NCI-H2081 (cell line): ENCODE measurements at places on chromosomes 6 and 20.

DNA sequence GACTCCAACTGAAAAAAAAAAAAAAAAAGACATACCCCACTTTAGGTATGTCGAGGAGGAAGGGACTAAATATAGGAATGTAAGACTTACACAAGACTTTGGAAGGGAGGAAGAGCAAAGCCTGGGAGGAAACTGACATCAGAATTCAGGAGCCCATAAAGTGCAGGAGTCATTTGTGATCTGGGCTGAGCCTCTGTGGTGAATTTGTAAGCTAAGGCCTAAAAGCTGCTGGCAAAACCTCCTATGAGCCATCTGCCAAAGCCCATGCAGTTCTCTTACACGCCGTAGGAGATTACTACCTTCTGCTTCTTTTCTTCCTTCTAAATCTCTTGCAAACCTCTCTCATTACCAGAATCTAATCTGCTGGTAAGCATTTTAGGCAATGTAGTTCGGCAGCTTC lies 52.0 kb upstream of the THEMIS start:
- DNase-seq, result no peak

DNA sequence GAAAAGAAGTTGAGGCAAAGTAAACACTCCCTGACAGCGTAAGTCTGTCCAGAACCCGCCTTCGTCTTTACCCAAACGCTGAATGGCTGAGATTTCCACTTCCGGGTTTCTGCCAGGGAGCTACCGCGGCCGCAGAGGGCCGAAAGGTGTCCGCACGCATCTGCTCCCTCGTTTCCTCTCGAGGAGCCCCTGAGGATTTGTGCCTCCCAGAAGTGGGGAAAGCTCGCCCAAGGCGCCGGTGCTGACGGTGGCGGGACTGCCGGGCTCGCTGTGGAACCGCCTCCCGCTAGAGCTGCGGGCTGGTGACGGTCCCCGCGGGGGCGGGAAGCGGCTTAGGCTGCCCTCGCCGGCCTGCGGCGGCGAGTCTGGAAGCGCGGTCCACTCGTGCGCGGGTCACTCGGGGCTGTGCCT lies 1760.2 kb upstream of the DEFB115 start:
- peak; percentile 91 for DNase-seq

DNA sequence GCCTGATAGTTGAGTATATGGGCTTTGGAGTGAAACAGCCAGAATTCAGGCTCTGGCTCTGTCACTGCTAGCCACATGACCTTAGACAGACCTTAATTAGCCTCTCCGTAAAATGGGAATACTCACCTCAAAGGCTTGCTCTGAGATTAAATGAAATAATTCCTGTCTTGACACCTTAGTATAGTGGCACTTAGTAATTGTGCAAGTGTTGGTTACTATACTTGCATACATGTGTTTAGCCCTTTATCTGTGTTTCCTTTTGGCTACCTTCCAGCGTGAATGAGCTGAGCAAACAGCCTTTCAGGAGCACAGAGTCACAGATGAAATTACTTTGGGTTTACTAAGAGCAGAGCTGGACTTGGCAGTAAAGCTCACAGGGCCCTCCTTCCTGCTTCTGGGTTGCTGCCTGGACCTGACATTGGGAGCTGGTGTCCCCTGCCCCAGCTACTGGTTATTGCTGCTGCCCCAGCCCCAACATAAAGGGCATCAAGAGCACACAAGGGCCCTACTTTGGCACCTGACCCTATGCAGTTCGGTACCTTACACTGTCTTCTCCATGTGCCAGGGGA lies 32.8 kb downstream of the CD164 start:
- DNase-seq, result peak; percentile 4

DNA sequence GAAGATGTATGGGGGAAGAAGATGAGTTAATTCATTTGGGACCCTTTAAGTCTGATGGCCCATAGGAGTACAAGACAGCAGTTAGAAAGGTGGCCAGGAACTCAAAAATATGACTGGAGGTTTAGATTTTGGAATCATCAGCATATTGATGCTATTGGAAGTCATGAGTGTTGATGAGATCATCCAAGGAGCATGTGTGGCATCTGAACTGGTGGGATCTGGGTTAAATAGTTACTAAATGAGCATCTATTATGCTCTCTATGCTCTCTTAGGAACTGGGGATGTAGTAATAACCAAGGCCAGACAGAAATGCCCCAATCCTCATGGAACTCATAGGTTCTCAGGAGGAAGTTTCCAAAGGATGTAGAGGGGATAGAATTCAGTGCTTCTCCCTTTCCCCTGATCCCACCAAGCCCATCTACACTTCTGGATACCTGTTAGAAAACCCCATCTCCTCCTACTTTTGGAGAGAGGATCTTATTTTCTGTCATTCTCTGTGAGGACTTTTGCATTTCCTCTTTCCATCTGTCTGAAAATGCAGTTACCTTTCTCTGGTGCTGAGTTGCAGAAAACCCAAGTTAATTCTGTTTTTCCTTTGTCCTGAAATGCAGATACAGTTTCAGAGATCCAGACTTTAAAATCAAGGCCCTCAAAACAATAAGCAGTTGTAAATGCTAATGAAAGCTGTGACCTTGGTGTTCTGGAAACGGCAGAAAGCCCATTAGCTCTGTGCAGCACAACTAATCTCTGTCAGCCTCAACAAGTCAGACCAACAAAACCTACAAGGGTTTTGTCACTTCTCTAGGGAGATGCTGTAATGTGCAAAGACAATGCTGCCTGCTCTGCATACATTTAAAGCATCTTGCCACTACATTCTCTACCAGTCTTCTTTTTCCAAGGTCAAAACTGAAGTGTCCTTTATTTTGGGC lies 65.8 kb downstream of the TBC1D7 start:
- DNase-seq, result no peak

GRCh38 chr6:26020329-26021000 lies 57.9 kb downstream of the TRIM38 start:
- peak; percentile 75 for DNase-seq

- DNase-seq, result no peak
Observed at GRCh38 chr20:39909447-39909846, 779.6 kb downstream of the MAFB start.
